Activated B cell treated with CpG ODN at 0.5 μM for 24 hours (primary cell): ENCODE measurements at places on chromosomes 3 and 15. TPM values are rescaled to one million over a fixed set of nuclear protein-coding genes. Genes with fewer than 3 reads are reported as not detected.

GRCh38 chr15:34341381-34342212, 1.3 kb downstream of the NOP10 start:
- no peak for DNase-seq

DNA sequence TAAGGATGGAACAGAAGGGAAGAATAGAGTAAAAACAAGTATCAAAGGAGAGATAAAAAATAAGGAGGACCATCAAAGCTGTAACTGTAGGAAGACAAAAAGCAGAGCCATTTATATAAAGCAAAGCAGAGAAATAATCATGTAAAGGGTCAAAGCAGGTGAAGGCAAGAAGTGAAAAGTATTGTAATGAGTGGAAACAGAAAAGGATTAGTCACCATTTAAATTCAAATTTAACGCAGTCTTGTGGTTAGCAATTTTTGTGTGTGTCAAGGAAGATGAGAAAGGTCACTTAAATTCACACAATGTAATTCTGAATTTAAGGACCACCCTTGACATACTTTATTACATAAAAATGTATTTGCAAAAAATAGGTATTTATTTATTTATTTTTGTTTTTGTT, 567.8 kb downstream of the ROBO1 start:
- no peak for DNase-seq

- DNase-seq: no peak
These were observed 62.2 kb downstream of the PLCH1 start for GRCh38 chr3:155682426-155683343.

DNA sequence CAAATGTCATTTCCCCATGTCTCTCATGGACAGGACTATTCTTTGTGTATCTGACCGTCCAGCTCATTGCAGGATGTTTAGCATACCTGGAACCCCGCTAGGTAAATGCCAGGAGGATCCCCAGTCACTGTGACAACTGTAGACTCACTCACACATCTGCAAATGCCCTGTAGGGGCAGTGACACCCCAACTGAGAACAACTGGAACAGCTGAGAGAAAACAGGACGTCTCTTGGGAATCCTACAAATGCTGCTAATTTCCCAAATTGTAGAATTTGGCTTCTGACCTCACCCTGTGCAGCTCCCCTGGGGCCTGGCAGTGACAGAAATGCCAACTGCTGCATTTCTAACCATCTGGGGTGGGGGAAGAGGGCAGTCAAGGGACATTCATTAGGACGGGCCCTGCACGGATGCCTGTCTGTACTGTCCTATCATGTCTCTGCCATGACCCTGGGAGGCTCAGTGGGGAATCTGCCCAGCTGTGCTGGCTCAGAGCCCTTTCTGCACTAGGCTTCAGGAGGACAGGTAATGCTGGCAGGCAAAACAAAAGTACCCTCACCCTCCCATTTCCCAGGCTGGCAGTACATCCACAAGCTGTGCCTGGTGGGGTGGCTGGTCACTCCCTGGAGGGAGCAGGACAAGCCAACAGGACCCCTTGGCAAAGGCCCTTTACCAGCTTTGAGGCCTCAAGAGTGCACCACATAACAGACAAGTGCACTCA, 30.4 kb downstream of the RAB6B start:
- DNase-seq: no peak

DNA sequence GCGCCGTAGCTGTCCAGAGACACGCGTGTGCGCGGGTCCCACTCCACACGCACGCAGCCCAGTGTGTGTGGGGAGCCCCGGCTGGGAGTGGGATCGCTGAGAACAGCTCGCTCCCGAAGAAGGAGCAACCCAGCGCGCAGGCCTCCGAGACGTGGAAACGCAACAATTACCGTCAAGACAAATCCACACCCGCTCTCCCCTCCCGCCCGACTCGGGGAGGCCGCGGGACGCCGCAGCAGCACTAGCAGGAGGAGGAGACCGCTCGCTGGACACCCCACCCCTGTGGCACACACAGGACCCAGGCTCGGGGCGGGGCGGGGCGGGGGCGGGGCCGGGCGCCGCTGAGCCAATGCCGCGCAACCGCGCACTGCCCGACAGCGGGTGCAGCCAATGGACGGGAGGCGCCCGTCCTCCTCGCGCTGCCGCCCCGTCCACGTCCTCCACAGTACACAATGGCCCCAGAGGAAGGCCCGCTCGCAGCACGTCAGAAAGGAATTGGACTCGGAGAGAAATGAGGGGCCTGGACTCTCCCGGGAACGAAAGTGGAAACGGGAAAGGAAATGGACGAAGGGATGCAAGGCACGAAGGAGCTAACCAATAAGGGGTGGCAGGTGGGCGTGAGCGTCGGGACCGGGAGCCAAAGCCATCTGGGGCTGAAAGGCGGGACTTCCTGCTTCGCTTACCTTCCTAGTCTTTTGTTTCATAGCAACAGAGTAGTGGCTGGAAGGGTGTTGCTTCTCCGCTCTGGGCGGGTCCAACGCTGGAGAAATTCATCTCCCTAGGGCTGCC, at the start of gene CBLB:
TSS of gene CBLB (minus strand) at position 271 of the 789 bp plus-strand sequence. CDS start 1,435 bp downstream, outside the sequence.
- peak; percentile 78 for DNase-seq

DNA sequence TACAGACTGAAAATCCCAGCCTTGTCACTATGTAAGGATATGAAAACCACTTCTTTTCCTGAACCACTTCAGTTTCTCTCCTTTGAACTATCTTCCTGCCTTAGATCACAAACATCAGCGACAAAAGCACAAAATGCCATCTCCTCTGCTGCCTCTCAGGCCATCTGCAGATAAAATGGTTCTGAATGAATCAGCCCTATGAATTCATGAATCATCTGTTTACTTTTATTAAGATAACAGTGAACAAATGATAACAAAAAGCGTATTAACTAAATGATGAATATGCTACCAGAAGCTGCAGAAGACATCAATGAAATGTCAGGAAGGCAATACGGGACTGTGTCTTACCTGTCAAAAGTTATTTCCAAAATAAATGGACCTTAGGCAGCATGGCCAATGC, 928.1 kb downstream of the ROBO1 start:
- no peak for DNase-seq

DNA sequence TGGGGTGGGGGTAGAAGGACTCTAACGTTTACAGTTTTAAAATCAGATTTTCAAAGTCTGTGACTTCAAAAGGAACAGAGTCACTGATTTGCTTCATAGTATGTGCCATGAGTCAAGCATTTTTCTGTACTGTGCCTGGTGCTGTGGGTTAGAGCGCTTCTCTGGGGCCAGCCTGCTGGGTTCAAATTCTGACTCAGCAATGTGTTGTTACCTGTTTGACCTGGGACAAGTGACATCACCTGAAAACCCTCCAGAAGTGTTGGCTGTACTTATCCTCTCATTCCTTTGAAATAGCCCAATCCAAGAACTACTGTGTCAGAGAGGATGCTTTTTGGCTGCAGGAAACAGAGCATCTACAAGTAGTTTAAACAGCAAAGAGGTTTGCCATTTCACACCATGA, 101.7 kb downstream of the LSM3 start:
- no peak for DNase-seq

GRCh38 chr3:38581774-38582173, 67.7 kb downstream of the SCN5A start:
- DNase-seq: peak; percentile 7

GRCh38 chr15:84773716-84774115, 25.3 kb downstream of the ZNF592 start:
- DNase-seq: no peak

- DNase-seq: no peak
These were observed 70.1 kb downstream of the TRAK1 start for GRCh38 chr3:42161050-42161935.

DNA sequence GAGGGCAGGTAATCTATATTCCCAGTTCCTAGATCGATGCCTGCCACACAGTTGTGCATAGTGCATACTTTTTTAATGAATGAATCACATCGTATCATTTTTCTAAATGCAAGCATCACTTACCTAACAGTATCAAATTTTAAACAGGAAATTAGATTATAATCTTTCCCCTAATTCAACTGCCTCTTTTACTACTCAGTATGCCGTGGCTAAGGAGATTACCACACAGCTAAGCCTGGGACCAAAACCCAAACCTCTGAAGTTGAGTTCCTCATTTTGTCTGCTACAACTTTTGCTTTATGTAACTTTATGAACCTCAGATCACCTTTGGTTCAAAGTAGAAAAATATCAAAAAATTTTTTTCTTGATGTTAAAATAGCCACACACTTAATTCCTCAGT, 53.2 kb upstream of the FNDC3B start:
- DNase-seq: no peak

DNA sequence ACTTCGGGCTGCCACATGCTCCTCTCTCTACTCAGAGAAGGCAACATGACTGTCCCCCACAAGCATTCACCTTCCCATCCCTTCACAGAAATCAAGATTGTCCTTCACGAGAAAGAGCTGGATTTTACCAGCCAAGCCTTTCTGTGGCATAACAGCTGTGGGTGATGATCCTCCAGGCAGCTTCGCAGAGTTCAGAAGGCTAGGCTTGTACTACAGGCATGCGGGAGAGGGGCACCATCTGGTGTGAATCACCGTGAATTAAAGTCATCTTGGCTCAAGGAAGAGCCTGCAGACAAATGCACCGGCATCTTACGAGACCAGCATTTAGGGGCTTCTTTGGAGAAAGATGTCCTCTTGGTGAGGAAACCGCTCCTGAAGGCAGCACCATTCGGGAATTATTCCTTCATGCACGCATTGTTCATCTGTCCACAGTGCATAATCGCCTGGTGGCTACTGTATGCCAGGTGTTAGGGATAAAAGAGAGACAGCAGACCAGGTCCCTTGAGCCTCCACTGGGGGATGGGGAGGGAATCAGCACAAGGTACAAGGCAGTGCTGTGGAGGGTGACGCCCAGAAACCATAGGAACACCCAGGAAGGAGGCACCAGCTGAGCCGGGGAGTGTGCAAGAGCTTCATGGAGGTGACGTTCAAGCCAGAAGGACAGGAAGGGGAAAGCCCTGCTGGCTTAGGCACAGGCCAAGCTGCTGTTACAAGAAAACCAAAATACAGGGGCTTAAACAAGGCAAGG, 108.6 kb downstream of the TMEM266 start:
- no peak for DNase-seq

DNA sequence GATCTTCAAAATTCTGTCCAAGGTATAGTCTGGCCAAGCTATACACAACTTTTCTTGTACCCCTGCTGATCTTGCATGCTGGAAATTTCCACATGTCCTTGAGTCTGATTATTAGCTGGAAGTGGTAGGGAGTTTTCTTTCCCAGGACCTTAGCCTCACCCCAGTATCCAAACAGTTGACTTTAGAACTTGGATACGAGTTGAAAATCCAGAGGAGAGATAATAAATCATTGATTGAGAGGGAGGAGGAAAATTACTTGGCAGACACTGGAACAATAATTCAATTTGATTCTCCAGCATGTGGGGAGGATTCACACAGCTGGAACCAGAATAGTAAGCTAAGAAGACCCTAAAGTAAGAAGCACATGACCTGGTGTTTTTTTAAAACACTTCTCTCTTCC, 116.4 kb downstream of the IL5RA start:
- DNase-seq: no peak

DNA sequence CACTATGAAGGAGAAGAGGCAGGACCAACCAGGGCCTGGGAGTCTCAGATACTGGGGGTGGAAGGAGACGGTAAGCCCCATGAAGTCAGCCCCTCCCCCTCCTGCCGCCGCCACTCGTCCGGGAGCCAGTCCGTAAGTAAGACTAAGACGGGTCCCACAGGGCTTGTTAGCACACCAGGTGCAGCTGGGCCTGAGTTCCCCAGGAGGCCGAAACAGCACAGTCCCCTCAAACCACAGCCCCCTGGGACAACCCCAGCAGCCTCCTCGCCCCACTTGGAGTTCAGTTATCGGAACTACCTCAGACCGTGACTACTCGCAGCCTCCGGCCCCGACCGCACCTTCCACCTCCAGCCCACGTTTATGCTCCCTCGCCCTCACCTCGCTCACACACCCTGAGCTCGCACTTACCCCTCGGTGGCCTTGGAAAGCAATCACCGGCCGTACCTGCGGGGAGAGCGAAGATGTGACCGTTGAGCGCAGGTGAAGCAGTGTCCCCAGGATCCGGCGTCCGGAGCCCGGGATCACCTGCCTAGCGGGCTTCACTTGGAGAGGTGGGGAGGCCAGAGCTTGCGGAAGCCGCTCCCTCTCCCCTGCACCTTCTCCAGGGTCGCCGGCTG, 557 bp downstream of the ELL3 start:
- peak; percentile 83 for DNase-seq

DNA sequence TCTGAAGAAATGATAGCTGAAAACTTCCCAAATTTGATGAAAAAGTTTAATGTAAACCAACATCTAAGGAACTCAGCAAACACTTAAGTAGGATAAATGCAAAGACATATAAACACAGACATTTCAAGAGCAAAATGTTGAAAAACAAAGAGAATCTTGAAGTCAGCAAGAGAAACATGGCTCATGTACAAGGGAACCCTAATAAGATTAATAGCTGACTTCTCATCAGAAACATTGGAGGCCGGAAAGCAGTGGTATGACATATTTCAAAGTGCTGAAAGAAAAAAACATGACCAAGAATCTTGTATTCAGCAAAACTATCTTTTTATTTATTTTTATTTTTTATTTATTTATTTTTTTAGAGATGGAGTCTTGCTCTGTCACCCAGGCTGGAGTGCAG, 10.6 kb upstream of the PRKCI start:
- DNase-seq: no peak

DNA sequence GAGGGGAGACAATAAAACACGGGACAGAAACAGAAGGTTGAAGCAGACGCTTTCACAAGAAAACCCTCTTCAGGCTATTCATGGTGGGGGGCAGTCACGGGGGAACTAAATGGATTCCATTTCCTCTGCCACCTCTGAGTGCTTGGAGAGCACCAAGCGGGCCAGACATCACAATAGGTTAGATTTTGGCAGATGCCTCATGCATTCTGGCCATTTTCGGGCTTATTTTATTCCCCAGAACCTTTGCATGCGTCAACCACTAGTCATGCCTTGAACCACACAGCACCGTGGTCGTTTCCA, 82.2 kb downstream of the RORA start:
- no peak for DNase-seq

DNA sequence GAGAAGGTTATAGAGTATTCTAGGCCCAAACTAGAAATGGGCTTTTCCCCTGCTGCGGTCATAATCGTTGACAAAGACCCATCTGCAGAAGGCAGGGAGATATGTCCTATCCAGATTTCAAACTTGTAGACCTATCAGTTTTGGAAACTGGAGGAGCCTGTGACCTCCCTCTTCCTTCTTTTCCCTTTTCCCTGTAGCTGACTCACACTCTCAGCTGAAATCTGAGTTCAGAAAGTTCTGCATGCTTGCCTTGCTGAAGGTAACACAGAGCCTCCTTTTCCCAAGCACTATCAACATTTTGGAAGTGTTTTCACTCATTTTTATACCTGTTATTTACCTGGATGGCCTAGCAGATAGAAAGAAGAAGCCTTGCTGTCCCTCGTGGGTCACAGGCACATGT, 59.1 kb upstream of the PSMD6 start:
- no peak for DNase-seq

Gene BBX
- 75.8 and 77.5 TPM in 2 replicates for total RNA-seq

Gene MORC1
- total RNA-seq: not detected in 2 replicates

Gene APPL1
- total RNA-seq: 58.3 and 62.0 TPM in 2 replicates

Gene ITIH4
- total RNA-seq: 15.4 and 15.7 TPM in 2 replicates

Gene SLC2A2
- total RNA-seq: not detected in 2 replicates

Gene ALG3
- total RNA-seq: 33.8 and 34.0 TPM in 2 replicates
